ENCODE measurements at places on chromosomes 7 and 10. TPM values are rescaled to one million over a fixed set of nuclear protein-coding genes. Genes with fewer than 3 reads are reported as not detected.

ZPBP gene
- not detected for total RNA-seq

- no peak for DNase-seq
Observed at GRCh38 chr7:28483908-28484605, 71.7 kb downstream of the CREB5 start.

CYP3A7 gene
- not detected for total RNA-seq

OLAH gene
- 3.8 TPM for total RNA-seq

DNA sequence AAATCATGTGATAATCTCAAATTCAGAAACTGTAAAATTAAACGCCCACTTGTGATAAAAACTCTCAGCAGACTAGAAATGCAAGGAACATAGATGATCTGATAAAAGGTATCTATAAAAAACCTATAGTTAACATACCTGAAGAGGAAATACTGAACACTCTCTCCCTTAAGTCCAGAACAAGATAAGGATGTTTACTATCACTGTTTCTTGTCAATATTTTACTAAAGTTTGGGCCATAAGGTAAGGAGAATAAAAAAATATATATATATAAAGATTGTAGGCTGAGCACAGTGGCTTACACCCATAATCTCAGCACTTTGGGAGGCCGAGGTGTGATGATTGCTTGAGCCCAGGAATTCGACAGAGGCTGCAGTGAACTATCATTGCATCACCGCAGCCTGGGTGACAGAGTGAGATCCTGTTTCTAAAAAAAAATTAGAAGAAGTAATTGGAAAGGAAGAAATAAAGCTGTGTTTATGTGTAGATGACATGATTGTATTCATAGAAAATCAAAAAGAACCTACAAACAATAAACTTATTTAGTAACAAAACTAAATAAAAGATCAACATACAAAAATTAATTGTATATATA, 28.4 kb downstream of the MPLKIP start:
- DNase-seq, result no peak

GRCh38 chr10:34319197-34319846, 495.8 kb downstream of the PARD3 start:
- no peak for DNase-seq

DNA sequence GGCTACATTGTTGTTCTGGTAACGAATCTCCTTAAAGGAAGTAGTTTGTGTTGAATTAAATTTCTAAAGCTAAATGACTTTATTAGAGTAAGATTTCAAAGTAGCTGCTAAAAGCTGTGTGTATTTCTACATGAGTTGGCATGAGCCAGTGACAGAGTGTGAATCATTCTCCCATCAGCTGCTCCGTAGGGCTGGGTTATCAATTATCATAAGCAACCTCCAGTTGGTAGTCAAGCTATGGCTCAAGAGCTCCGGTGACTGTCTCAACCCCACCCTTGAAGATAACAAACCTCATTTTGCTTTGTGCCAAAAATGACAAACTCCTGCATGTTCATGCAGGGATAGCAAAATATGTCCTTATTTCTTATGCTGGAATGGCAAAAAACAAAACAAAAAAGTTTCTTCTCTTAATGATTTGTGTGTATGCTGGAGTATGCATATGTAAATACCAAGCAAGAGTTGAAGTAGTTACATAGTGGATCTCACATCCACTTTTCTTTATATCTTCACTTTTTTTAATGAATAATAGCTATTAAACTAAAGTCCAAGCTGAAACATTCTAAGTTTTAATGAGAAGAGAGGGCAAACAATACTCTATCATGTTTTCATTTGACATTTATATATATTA, 249.4 kb downstream of the CACNA2D1 start:
- no peak for DNase-seq

CNTNAP2 gene
- 0.37 TPM for total RNA-seq

DNA sequence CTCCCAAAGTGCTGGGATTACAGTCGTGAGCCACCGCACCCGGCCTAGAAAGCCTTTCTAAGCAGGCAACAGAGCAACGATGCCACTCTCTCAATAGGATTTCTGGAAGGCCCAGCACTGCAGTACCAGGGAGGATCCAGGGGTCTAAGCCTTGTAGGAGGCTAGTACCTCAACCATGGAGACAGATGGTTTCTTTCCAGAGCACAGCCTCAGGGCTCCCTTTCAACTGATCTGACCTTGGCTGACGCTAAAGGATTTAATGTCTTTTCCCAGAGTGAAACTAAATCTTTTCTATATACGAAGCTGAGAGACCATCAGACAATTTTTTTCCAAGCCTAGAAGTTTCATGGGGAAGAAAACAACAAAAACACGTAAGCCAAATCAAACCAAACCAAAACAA, 78.0 kb downstream of the WDR11 start:
- DNase-seq, result no peak

GBX1 gene
- total RNA-seq, result not detected

NPC1L1 gene
- total RNA-seq, result not detected

- no peak for DNase-seq
Observed at GRCh38 chr7:25318047-25318446, 89.8 kb upstream of the NPVF start.

MLXIPL gene
- not detected for total RNA-seq

PPP1R17 gene
- not detected for total RNA-seq

GRCh38 chr7:139842401-139843210, 13.5 kb downstream of the TBXAS1 start:
- DNase-seq, result no peak

DNA sequence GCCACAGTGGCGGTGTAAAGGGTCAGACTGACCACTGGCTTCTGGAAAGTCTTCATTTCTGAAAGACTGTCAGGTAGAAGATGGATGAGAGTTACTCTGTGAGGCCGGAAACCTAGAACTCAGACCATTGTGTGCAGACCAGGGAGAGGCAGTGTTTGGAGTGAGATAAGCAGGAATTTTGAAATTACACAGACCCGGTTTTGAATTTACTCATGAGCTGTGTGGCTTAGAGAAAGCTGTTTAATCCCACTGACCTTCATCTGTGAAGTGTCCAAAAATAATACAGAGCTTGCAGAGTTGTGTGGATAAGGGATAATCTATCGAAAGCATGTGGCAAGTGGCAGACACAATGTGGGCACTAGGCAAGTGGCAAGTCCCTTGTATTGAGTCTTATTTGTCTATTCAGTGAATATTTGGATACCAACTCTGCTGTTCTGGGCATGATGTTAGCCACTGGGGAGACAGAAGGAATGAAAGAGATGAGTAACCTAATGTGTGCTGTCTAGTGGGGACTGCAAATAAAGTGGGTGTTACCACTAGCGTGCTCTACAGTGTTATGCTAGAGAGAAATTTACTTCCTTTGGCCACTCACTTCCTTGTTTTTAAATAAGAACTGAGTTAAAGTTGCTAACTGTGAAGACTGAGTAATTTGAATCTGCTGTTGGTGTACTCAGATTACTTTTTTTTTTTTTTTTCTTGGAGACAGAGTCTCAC, 69.4 kb downstream of the KIAA1217 start:
- DNase-seq, result no peak

GRCh38 chr10:14126697-14127440, 203.9 kb downstream of the FRMD4A start:
- no peak for DNase-seq

AVPI1 gene
- 8.6 TPM for total RNA-seq

HYAL4 gene
- total RNA-seq, result not detected

- no peak for DNase-seq
Observed at GRCh38 chr10:59126991-59127390, 49.5 kb upstream of the PHYHIPL start.

- no peak for DNase-seq
Observed at GRCh38 chr10:97494863-97495506, 3.2 kb downstream of the MMS19 start.

HOXA1 gene
- total RNA-seq, result 0.60 TPM

GRCh38 chr7:1678571-1679325, 8.7 kb downstream of the ELFN1 start:
- DNase-seq, result no peak

MYOZ1 gene
- total RNA-seq, result not detected

GPR22 gene
- total RNA-seq, result not detected

DNA sequence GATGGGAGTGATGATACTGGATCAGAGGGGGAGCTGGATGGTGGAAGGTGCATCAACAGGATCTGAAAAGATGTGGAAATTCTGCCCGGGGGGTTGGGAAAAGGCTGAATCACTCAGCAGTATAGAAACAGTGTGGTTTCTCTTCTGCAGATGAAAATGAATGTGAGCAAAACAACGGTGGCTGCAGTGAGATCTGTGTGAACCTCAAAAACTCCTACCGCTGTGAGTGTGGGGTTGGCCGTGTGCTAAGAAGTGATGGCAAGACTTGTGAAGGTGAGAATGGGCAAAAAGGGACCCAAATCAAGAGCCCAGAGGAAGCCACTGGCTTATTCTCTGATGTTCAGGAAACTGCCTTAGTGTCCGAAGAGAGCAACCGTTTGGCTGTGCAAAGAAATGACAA, 12.9 kb downstream of the OIT3 start:
- no peak for DNase-seq

AMPH gene
- not detected for total RNA-seq

GRCh38 chr10:71467161-71467560, 70.4 kb downstream of the CDH23 start:
- DNase-seq, result no peak

AGBL3 gene
- total RNA-seq, result 2.1 TPM

- no peak for DNase-seq
Observed at GRCh38 chr7:1732645-1733044, 62.6 kb downstream of the ELFN1 start.

- no peak for DNase-seq
Observed at GRCh38 chr10:132939957-132940790, 2.2 kb downstream of the CFAP46 start.

FRAT2 gene
- 21.7 TPM for total RNA-seq

- DNase-seq, result no peak
Observed at GRCh38 chr10:114300036-114300645, 61.1 kb downstream of the VWA2 start.

CRYGN gene
- total RNA-seq, result 0.99 TPM

GRCh38 chr10:89563861-89564478, 28.6 kb upstream of the SLC16A12 start:
- no peak for DNase-seq

DNA sequence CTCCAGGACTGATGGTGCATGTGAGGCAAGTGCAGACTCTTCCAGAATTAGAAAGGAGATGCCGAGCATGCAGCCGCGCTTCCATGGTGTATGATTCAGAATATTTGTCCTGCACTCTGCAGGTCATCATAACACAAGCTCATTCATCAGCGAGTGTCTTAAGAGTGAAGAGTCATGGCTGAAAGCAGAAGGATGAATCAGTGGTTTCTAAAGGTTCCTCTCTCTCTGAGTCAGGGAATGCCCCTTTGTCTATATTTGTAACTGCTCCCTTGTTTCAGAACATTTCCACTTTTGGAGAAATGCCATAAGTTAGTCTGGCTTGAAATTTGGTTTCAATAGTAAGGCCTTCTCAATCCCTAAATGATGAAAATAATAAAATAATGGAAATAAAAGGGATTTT, 52.3 kb downstream of the HECW1 start:
- no peak for DNase-seq

RGR gene
- total RNA-seq, result not detected

DNA sequence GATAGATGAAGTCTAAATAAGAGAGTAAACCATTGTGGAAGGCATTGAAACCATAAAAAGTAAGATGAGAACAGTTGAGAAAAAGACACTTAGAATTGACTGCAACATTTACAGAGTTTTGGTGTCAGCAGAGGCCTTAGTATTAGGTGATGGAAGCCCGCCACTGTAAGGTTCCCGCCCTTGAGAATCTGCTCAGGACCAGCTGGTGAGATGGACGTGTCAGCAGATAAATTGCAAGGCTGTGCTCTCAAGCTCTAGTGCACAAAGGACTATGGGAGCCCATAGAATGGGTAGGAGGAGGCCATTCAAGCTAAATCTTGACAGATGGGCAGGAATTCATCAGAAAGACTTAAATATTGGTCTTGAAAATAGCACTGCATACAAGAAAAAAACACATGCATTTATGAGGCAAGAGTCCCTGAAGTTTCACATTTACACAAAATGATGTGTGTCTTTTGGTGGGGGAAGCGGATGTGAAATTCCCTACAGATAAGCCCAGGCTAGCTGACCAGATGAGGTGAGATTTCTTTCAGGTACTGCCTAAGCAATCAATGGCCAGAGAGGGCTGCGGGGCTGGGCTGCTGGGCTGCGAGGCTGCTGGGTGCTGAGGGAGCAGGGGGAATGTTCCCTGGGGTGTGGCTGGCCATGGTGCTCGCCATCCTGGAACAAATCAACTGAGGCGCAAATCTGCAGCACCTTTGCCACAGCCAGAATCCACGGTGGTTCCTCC, 42.5 kb downstream of the SYPL1 start:
- DNase-seq, result no peak

DNA sequence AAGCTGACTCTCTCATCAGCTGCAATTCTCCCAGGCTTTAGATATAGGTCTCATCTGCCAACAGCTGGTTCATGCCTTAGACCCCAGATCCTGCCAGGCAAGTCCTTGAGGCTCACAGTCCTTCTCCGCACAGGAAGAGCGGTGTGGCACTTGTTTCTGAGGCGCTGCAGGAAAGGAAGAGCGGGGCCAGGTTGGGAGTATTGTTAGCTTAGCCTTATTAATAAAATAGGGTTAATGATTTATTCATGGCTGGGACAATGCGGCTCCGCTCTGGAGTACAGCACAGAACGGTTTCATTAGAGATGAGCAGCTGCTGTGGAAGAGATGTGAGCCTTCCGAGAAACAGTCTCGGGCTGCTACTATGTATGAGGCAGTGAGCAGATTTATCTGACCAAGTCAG, 78.1 kb downstream of the FZD1 start:
- no peak for DNase-seq

INMT gene
- 1.2 TPM for total RNA-seq

- DNase-seq, result no peak
Observed at GRCh38 chr7:107559864-107560263, 3.9 kb downstream of the COG5 start.

CCDC3 gene
- 0.99 TPM for total RNA-seq

GRCh38 chr10:378230-378929, 243.1 kb downstream of the ZMYND11 start:
- no peak for DNase-seq

GRCh38 chr7:150420242-150420641, 30.2 kb upstream of the GIMAP8 start:
- no peak for DNase-seq

MSS51 gene
- total RNA-seq, result 2.6 TPM

DNA sequence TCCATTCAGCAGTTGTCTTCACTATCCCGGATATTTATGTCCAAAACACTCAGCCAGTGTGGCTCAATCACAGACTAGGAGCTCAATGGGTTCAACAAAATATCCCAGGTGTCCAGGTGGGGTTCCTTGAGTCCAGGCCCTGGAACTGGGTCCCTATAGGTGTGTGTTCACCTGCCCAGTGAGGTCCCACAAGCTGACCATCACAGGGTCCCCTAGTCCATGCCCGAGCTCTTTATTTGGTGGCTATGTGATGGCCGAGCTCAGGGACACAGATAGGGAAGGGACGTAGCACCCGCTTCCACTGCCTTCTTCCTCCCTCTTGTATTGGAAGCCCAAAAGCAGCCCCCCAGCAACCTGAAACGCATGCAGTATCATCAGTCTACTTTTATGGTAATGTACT, 78.9 kb upstream of the DDC start:
- DNase-seq, result no peak

GRCh38 chr10:77428691-77429395, 208.8 kb downstream of the KCNMA1 start:
- DNase-seq, result no peak

KAT6B gene
- total RNA-seq, result 84.6 TPM
